LNCaP clone FGC (cell line): ENCODE measurements at places on chromosomes 13 and 19.

DNA sequence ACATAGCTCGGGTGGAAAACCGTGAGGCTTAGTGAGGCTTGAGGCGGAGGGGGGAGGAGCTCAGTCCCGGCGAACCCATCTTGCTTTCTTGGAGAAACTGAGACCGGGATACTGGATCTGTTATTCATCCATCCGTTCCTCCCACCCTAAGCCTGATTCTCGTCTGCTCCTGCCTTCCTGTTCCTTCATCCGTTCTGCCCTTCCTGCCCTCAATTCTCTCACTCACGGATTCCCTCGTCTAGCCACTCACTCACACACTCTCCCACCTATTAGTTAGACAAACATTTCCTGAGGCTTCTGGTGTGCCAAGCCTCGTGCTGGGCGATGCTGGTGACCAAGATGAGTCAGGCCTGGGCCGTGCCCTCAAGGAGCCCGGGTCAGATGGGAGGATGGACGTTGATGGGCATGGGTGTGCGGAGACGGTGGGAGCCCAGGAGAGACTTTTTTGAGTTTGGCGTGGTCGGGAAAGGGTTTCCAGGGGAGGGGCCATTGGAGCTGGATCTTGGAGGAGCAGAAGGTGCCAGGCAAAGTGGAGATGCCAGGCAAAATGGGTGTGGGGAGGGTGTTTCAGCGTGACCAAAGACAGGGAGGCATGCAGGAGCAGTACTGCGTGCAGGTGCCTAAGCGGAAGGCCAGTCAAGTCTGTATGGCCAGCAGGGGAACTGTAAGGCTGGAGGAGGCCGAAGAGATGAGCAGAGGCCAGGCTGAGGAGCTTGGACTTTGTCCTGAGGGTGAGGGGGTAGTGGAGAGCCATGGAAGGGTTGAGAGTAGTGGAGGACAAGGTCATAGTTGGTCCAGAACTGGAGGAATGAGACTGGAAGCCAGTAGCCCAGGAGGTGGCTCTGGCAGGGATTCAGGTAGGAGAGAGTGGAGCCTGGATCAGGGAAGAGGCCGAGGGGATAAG, 7.4 kb upstream of the CNFN start:
- no peak for DNase-seq

DNA sequence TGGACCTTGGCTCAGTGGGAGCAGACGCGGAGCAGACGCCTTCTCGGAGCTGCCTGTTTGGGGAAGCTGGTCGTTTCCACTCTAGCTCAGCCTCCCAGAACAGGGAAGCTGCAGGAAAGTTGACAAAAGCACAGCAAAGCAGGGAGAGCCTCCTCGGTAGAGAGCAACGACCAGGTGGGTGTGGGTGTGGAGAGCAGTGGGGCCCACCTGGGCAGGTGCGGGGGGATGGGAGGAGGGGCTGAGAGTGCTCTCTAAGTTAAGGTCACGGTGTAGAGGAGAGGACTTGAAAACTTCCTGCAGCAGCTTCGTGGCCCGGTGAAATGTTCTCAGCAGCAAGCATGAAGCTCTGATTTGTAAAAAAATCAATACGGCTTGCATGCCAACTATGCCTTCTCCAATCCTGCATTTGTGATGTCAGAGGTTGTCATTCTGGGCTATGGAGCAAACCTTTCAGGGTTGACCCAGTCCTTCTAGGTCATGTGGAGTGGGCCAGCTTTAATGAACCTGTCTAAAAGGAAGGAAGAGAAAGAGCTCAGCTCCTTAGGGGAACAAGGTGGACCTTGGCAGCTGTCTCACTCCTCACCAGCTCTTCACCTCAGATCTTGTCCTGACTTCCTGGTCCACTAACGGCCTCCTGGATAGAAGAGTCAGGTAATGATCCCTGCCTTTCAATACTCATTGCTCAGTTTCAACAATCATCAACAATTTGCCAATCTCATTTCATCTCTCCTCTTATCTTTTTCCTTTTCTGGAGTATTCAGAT, 85.8 kb upstream of the UBL3 start:
- no peak for DNase-seq

GRCh38 chr13:112910016-112910415, 59.0 kb upstream of the MCF2L start:
- no peak for DNase-seq

- no peak for DNase-seq
Observed at GRCh38 chr19:16111909-16112752, 442 bp downstream of the RAB8A start.

GRCh38 chr19:39297931-39298634, 1.9 kb downstream of the IFNL1 start:
- no peak for DNase-seq

DNA sequence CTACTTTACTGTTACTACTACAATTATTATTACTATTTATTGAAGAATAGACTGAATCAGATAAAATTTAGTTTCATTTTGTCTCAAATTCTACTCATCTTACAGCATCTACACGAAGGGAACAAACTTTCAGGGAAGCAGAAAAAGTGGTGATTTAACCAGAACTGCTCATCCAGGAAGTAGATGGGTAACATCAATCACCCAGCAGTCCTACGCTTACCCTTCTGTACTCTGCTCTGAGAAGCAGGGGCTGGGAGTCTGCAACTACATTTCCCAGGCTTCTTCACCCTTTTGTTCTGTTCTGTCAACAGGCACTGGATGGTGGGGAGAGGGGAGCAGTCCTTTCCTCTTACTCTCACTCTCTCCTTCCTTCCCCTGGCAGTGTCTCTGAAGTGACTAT, 31.4 kb upstream of the GGACT start:
- DNase-seq = no peak

- no peak for DNase-seq
Observed at GRCh38 chr13:29902632-29903305, 52.4 kb upstream of the UBL3 start.

GRCh38 chr13:110262508-110263291, 44.3 kb downstream of the COL4A1 start:
- no peak for DNase-seq

DNA sequence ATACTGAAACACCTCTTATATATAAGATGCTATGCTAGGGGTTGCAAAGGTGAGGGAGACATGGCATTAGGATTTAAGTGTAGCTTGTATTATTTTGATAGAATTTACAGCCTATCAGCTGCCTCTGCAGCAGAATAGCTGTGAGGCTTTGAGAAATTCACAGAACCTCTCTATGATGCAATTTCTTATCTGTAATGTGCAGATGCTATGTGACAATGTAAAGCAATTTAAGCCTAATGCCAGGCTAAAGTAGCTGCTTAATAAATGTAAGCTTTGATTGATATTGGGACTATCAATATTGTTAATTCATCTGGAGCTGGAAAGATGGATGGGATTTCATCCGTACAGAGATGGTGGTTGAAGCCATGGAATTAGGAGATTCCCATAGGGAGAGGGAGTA, 1.6 kb downstream of the ADGRE3 start:
- DNase-seq = no peak

DNA sequence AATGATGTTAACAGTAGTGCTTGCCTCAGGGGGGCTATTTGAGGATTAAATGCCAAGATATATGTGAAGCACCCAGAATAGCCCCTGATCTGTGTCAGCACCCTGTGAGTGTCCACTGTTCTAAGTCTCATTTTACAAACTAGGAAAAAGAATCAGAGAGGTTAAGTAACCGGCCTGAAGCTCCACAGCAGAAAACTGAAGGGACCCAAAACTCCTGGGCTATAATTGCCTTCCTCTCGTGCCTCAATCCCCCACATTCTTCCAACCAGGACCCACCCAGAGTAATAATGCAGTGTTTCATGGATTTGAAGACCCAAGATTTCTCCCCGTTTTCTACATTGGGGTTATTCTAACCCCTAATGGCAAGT, 2.3 kb downstream of the PVR start:
- no peak for DNase-seq

DNA sequence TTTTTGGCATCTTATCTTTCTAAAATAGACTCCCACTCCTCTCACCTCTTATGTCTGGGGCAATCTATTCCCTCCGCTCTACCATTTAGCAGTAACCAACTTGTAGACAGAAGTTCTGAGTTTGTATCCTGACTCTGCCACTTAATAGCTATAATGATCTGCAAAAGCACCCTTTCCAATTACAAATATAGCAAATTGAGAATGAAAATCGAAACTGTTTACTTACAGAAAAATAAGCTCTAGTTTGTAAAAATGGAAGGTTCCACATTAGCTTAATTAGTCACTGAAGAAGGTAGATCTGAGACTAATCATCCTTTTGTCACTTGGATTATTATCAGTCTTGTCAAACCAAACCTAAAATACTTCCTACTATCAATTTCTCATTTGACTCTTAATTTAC, 409.3 kb downstream of the DIAPH3 start:
- DNase-seq = no peak

DNA sequence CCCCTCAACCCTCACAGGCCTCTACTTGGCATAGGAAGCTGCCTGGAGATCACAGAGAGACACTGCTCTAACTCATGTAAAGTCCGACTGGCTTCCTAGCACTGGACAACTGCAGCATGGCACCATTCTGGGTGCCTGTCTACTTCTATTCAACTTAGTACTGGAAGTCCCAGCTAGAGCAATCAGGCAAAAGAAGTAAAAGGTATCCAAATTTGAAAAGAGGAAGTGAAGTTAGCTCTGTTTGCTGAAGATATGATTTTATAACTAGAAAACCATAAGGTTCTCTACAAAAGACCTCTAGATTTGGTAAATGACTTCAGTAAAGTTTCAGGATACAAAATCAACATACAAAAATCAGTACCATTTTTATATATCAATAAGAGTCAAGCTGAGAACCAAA, 1017.6 kb downstream of the PCDH9 start:
- no peak for DNase-seq

GRCh38 chr19:14472202-14472938, 2.8 kb downstream of the PTGER1 start:
- no peak for DNase-seq

GRCh38 chr19:14347999-14348889, 33.0 kb upstream of the ADGRE5 start:
- DNase-seq = no peak

- DNase-seq = no peak
Observed at GRCh38 chr19:47725759-47726401, 12.7 kb downstream of the EHD2 start.

- no peak for DNase-seq
Observed at GRCh38 chr13:50267917-50268316, 252.7 kb downstream of the KCNRG start.

DNA sequence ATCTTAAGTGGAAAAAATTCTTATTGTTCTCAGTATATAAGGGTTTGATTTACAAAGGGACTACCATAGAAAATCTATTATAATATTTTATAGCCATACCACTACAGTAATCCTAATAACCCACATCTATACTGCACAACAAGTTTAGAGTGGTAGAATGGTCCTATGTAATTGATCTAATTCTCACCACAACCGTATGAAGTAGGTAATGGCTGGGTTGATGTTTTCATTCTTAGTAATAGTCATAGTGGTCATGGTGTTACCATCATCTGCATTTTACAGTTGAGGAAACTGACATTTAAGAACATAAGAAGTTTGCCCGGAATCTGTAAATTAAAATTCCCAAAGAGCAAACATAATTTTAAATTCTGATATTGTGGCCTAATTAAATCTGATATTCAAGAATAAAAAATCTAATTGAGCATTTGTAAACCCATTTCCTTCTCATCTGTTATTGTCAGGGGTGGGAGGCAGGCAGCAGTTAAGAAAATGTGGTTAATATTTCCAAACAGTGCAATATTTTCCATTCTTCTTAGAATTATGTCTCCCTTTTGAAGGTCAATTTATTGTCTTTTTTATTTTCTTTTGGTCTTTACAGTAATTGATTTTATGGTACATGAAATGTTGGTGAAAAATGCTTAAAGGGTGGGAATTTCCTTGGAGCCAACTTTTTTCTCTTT, 65.6 kb downstream of the DHRS12 start:
- no peak for DNase-seq

DNA sequence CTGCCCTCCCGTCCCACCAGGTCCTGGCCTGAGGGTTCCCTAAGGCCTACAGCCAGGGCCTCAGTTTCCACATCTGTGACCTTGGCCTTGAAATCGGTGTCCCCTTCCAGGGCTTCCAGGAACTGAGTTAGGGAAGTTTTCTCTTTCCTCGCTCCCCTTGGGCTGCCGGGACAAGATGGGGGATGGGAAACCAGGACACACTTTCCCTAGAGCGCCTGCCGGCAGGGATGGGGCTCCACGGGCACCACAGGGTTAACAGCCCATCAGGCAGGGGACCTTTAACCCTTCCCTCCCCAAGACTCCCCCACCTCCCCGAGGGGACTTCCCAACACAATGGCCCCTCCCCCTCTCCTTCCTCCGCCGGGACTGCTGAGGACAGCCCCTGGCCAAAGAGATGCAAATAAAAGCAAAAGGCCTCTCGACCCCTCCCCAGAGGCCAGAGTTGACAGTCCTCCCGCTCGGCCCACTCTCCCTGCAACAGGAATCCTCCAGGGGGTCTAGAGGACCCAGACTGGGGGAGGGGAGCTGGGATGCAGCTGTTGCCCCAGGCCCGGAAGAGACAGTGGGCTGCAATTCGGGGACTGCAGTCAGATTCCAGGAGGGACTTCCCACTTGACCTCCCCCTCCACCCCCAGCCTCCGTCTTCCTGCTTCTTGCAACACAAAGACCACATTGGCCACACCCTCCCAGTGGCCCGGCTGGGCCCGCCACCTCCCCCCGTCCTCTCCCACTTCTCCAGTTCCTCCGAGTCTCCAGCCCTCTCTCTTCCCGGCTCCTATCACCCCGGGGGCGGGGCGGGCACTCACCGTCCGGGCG, 3.4 kb downstream of the BBC3 start:
- DNase-seq = no peak
